ENCODE measurements at places on chromosomes 7 and 10.

GRCh38 chr7:27697861-27698430 is 35.3 kb upstream of the HIBADH start:
- peak; percentile 75 for DNase-seq

DNA sequence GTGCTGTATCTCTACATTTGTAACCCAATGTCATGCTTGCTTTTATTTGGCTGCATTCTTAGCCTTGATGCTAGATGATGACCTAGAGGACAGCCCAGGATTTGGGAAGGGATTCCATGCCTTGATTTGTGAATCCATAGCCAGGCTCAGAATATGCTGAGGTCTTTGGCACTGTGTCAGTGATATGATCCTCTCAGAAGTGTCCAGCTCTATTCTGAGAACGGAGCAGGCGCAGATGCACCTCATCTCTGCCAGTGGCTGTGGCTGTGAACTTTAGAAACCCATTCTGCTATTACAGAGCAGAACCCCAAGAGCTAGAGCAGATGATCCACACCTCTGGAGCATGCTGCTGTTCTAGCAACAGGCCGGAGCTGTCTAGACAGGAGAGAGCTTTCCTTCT is 212.8 kb downstream of the TRIL start:
- DNase-seq: no peak

DNA sequence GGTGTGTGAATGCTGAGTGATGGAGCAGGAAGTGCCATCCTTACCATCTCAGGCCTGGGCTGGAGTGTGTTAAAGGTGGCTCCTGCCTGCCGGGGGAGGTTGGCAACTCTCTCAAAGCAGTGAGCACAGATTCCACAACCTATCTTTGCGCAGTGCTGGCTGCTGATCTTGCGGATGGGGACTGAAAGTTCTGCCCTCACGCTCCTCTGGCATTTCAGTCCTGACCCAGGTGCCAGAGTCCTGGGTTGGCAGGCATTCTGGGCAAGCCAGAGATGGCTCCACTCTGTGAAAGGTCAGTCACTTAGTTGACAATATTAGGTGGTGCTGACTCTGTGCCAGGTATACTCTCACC is 315.5 kb downstream of the RPS24 start:
- no peak for DNase-seq

DNA sequence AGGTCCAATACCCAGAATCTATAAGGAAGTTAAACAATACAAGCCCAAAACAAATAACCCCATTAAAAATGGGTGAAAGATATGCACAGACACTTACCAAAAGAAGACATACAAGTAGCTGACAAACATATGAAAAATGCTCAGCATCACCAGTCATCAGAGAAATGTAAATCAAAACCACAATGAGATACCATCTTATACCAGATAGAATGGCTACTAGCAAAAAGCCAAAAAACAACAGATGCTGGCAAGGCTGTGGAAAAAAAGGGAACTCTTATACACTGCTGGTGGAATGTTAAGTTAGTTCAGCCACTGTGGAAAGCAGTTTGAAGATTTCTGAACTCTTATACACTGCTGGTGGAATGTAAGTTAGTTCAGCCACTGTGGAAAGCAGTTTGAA is 331.1 kb downstream of the KIF20B start:
- no peak for DNase-seq

DNA sequence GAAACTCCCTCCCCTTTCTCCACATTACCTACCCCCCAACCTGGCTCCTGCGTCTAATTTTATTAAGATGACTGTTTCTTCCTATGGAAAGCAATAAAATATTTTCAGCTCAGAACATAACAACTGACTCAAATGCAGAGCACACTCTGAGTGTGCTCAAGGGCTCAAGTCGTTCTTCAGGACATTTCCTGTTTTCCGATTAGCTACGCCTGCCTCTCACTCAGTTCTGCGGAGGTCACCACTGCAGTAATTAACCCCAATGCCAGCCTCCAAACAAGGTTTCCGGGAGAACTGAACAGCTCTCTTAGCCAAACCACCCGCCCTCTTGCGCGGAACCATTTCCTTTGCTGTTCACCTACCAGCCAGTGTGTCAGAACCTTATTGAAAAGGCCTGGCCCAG is 19.3 kb downstream of the MYOF start:
- DNase-seq: peak; percentile 74

DNA sequence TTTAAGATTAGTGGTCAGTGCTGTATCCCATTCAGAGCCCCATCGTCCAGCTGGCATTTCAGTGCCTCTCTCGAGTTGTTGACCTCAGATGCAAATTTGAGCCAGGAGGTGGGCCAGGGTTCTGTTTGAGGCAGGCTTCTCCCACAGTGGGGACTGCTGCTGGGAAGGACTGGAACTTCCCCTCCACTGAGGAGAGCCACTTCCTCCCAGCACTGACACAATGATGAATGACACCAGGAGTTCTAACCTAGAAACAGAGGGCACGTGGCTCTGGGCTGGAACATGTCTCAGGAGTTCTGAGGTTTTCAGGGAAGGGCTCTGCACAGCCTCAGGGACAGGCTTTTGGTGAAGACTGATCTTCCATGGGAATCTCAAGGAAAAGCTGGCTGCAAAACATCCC is 18.3 kb upstream of the BTBD16 start:
- peak; percentile 36 for DNase-seq

- no peak for DNase-seq
Observed at GRCh38 chr10:3900391-3900790, 115.4 kb upstream of the KLF6 start.

DNA sequence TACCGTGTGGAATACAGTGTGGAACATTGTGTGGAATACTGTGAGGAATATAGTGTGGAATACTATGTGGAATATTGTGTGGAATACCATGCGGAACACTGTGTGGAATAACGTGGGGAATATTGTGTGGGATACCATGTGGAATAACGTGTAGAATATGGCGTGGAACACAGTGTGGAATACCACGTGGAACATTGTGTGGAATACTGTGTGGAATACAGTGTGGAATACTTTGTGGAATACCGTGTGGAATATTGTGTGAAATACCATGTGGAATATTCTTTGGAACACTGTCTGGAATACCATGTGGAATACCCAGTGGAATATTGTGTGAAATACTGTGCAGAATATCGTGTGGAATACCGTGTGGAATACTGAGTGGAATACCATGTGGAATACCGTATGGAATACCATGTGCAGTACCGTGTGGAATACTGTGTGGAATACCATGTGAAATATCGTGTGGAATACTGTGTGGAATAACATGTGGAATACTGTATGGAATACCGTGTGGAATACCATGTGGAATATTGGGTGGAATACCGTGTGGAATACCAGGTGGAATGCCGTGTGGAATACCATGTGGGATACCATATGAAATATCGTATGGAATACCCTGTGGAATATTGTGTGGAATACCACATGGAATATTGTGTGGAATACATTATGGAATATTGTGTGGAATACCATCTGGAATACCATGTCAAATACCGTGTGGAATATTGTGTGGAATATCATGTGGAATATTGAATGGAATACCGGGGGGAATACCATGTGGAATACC is 133.1 kb upstream of the CHST15 start:
- DNase-seq: no peak

GRCh38 chr7:157122800-157123495 is 15.8 kb upstream of the UBE3C start:
- no peak for DNase-seq

GRCh38 chr7:149867762-149868622 is 5.8 kb upstream of the ATP6V0E2 start:
- no peak for DNase-seq

DNA sequence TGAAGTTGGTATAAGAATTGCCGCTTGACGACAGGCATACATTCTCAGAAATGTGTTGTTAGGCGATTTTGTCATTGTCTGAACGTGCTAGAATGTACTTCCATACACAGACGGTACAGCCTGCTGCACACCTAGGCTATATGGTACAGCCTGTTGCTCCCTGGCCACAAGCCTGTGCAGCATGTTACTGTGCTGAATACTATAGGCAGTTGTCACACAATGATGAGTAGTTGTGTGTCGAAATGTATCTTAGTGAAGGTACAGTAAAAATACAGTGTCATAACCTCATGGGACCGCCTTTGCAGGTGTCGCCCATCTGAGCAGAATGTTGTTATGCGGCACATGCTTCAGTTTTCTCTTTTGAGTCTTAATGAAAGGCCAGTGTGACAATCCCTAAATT is 66.5 kb downstream of the SHH start:
- no peak for DNase-seq

GRCh38 chr10:3568983-3569382 is 216.0 kb downstream of the KLF6 start:
- no peak for DNase-seq

DNA sequence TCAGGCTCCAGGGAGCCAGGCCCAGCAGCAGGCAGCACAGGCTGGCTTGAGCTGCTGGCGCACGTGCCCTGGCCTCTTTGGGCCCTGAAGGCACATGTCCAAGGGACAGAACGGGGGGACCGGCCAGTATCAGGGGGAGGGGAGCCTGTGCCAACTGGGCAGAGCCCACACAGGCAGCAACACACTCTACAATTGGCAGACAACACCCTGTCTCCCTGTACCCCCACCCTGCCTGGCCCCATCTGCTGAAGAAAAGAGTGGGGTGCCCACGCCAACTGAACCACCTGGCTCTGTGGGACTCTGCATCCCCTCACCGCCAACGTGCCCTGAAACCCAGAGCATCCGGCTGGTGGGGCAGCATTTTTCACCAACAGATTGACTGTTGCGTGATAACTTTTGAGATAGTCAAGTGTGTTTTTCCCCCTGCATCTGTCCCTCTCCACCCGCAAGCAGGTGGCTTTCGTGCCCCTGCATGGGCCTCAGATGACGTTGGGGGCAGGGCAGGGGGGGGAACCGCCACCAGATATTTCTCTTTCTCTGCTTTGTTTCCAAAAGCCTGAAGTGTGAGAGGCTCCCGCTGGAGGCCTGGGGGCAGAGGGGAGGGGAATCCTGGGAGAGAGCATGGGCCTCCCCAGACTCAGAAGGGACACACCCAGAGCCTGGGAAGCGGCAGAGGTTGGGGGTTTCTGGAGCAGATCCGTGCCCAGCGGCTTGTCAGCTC is 21.8 kb downstream of the SLIT1 start:
- no peak for DNase-seq

GRCh38 chr7:106282852-106283251 is 1.9 kb downstream of the NAMPT start:
- DNase-seq: no peak

- DNase-seq: peak; percentile 23
Observed at GRCh38 chr10:94224656-94225055, 138.1 kb downstream of the NOC3L start.

- DNase-seq: peak; percentile 46
Observed at GRCh38 chr7:5630670-5631069, 150.8 kb downstream of the RNF216 start.

DNA sequence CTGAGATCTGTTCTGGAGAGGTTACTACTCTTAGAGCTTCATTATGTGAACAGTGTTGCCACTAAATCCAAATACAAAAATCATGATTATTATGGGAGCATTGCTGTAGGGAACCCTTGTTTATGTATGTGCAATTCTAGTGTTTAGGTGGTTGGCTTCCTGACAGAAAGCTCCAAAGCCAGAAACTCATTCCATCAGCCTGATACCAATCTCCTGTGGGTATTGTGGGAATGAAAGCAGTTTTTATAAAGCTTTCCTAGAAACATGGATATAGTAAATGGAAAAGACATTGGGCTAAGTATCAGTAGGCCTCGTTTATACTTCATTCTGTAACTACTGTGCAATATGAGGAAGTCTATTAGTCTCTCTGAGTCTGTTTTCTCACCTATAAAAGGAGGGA is 6.4 kb downstream of the SDK1 start:
- peak; percentile 27 for DNase-seq

DNA sequence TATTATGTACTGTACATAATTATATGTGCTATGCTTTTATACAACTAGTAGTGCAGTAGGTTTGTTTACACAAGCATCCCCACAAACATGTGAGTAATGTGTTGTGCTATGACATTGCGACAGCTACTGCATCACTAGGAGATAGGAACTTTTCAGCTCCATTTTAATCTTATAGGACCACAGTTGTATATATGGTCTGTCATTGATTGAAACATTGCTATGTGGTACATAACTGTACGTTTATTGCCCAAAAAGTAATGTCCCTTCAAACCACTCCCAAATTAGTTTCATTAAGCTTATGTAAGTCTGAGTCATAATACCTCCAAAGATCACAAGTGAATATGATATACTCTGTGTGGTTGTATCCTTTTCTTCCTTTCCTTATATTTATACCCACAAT is 183.2 kb upstream of the POT1 start:
- peak; percentile 83 for DNase-seq

- DNase-seq: no peak
Observed at GRCh38 chr7:146591976-146592375, 475.4 kb downstream of the CNTNAP2 start.

DNA sequence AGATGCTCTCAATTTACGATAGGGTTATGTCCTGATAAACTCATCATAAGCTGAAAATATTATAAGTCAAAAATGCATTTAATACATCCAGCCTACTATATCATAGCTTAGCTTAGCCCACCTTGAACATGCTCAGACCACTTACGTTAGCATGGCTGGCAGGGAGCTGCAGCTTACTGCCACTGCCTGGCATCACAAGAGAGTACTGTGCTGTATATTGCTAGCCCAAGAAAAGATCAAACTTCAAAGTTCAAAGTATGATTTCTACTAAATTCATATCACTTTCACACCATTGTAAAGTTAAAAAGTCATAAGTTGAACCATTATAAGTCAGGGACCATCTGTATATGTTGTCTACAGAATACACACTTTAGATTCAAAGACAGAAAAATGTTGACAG is 91.6 kb downstream of the HYCC1 start:
- no peak for DNase-seq

- no peak for DNase-seq
Observed at GRCh38 chr7:91033574-91033973, 230.7 kb upstream of the FZD1 start.

DNA sequence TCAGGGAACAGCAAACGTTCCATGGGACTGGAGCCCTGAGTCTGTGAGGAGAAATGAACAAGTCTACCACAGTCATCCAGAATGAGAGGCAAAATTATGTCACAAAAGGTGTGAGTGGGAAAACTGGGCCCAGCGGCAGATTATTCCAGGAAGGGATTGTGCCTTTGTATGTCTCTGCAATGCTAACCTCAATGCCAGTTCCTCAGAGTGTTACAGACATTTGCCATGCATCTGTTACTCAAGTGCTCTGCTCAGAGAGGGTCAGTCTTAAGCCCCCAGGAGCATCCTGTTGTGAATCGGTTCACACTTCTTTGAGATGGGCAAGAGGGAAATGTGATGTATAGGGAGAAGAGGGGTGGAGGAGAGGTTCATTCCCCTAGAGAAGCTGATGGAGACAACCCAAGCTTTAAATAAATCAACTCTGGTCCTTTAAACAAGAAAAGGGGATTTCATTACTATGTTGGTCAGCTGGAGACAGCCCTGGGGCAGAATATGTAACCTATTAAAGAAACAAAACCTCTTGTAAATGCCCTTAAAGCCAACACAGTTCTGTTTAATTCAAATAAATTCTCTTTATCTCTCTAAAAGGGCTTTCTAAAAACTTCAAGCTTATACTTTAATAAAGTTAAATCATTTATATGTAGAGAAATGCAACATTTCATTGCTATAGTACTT is 85.9 kb upstream of the GRB10 start:
- no peak for DNase-seq

DNA sequence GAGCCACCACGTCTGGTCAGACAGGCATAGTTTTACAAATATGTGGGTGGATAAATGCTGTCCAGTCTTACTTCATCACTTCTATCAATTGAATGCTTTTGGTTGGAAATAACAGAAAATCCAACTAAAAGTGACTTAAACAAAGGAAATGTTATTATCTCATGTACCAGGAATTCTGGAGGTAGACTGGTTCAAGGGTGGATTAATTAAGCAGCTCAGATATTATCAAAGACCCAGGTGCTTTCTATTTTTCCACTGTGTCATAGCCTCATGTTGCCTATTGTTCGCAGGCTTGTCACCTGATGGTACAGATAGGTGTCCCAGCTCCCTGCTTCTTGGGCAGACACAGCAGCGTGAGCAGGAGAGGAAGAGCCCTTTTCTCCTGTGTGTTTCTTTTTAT is 156.1 kb upstream of the CTBP2 start:
- DNase-seq: no peak
